ENCODE measurements at places on chromosomes 5 and 9.

GRCh38 chr5:167708449-167708848 lies 583.0 kb upstream of the WWC1 start:
- no peak for DNase-seq

GRCh38 chr9:106324053-106324585 lies 538.8 kb upstream of the ZNF462 start:
- no peak for DNase-seq

DNA sequence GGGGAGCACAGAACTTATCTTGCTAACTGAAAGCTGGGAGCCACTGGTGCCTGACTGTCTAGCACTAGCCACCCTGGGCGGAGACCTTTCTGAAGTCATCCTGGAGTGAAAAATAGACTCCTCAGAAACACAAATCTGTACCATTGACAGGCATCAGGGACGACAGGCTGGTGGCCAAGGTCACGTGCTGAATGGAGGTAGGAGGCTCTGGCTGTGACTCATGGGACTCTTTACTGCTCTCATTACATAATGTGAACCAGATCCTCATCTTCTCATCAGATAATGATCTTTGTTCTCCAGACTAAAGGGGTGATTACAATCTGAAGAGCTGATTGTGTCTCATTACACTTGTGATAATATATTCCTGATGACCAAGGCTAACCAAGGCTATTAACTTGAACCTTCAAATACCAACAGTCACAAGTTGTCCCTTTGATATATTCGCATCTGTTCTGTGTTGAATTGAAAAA lies 91.8 kb downstream of the SEMA5A start:
- no peak for DNase-seq

DNA sequence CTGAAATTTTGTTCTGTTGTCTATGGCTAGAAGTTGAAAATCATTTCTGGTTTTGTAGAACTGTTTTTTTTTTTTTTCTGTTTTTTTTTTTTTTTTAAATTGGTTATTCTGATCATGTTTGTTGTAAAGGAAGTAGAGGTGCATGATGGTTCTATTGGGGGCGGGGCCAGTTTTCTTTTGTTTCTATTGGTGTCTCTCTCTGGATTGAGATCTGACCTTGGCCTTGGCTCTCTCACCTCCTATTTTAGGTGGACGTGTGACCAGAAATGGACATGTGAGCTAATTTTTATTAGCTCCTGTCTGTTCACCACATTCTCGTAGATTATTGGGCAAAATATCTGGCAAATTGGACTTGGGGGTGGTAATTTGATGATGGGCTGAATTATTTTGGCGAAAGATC lies 3.2 kb downstream of the ZNF618 start:
- DNase-seq = no peak

DNA sequence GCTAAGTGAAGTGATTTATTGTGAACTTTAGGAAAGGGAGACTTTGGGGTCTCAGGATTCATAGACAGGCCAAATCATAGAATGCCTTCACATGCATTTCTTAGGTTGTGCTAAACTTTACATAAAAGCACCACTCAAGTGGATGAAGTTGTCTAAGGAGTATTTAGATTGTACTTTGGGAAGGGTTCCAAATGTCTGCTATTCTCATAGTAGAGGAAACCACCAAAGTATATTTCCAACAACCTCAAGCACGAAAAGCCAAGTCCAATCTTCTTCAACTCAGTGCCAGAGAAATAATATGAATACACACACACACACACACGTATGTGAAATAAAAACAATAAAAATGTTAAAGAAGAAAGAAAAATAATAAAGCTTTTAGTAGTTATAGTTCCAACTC lies 41.8 kb downstream of the ENC1 start:
- DNase-seq = no peak

DNA sequence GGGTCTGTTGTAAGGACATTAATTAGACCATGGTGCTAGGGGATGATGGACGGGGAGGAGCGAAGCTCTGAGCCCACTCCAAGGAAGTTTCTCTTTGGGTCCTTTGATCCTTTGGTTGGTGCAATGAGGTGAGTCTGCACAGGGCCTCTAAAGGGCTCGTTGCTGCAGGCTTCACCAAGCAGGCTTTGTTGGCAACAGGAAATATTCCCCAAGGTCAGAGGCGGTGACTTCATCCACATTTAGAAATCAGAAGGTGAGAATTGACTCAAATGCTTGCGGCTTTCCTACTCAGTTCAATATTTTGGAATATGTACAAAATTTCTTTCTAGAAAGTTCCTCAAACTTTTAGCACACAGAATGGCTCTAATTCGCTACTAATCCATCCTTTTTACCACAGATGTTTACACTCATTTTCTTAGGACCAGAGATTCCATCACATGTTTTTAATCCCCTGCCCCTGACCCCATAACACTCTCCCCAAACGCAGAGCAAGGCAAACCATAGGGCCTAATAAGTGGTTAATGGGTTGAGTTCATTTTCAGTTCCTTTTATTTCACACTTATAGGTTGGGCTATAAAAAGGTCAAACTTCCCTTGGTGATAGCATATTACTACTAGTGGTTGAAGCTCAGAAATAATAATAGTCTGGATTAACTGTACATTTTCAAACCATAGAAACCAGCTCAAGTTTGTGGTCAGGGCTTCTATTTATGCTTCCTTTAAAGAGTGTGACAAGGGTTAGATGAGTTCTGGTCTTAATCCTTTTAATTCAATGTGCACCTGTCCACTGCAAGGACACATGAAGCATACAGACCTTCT lies 37.3 kb upstream of the TMEM252 start:
- no peak for DNase-seq

GRCh38 chr5:104080646-104081175 lies 518.1 kb upstream of the NUDT12 start:
- DNase-seq = no peak

GRCh38 chr5:53008751-53009150 lies 19.6 kb downstream of the ITGA2 start:
- no peak for DNase-seq

GRCh38 chr5:5235685-5236084 lies 95.6 kb downstream of the ADAMTS16 start:
- no peak for DNase-seq

DNA sequence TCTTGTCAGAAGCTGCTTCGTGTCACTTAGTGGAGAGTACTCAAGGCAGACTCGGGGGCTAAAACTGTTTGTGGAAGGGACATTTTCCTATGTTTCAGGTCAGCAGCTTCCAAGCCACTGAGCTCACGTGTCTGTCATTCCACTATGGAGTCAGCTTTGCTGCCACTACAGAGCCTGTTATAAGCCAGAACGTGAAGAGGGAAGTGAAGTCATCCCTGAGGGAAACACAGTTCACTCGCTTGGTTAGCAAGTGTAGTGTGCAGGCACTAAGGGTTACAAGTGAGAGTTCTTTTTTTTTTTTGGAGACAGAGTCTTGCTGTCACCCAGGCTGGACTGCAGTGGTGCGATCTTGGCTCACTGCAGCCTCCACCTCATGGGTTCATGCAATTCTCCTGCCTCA lies 24.5 kb upstream of the LTC4S start:
- DNase-seq = no peak

DNA sequence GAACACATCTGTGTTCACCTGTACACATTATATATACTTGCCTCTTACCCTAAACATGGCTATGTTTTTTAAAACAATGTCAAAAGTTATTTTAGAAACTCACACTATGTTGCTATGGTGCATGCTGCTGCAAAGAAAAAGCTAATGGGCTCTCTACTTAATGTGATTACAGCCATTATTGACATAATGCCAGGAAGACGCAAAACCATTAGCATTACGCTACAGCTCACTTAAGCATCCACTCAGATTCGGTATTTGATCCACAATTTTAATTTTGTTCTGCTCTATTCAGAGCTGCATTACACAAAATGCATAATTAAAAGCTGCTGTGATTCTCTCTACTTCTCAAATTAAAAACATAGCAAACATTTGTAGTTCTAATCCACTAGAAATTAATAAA lies 395.2 kb downstream of the BNC2 start:
- DNase-seq = no peak

DNA sequence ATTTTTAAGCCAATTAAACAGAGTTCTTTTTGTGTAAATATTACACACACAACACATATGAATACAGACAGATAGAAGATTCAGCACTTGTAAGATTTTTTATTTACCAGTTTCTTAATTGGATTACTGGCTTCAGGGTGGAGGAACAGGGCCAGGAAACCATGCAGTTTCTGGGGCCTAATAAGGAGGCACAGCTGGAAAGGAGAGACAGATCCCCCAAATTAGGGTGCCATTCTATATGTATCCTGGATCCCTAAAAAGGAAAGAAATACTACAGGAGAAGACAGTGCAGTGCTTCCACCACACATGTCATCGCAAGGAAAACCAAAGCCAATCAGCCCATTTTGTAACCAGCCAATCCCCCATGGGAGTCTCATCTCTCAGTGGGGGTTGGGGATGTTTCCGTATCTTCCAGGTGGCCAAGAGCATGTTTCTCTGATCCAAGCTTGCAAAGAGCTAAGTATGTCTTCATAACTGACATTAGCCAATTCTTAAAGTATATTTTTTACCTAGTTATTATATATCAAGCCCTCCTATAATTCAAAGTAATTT lies 15.8 kb upstream of the ABO start:
- no peak for DNase-seq

GRCh38 chr9:77614645-77615044 lies 33.5 kb downstream of the GNA14 start:
- no peak for DNase-seq

DNA sequence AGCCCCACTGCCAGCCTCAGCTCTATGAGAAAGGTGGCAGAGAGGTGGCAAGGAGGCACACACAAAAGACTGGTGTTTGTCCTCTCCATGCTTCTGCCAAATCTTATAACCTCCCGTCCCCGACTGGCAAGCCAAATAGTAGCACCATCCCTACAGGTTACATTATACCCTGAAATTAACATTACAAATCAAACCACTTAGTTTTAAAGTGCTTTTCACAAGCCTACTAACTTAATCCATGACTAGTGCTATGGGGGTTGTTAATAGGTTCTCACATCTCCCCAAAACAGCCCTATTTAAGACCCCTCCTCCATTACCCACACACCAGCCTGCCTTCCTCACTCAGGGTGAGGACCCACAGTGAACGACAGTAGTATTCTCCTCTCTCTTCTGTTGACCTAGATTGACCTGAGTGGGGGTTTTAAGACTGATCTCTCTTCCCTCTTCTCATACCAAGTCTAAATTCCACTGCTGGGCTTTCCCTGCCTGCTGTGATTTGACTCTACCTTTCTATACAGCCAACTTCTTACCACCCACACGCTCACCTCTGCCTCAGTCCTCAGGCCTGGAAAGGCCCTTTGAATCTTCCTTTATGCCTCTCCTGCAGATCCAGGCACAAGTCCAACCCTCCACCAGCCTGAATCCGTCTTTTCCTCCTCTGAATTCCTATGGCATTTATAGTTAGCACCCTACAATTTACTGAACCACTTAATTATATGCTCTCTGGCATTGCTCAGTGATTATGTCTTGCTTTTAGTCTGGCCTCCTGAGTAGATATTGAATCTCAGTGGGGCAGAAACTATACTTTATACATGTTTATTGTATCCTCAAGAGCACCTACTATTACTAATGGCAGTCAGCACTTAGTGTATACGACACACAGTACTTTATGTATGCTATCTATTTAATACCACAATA lies 116.1 kb downstream of the TMEM174 start:
- DNase-seq = no peak

- no peak for DNase-seq
These were observed 18.3 kb downstream of the MARCHF3 start for GRCh38 chr5:127011961-127012644.

DNA sequence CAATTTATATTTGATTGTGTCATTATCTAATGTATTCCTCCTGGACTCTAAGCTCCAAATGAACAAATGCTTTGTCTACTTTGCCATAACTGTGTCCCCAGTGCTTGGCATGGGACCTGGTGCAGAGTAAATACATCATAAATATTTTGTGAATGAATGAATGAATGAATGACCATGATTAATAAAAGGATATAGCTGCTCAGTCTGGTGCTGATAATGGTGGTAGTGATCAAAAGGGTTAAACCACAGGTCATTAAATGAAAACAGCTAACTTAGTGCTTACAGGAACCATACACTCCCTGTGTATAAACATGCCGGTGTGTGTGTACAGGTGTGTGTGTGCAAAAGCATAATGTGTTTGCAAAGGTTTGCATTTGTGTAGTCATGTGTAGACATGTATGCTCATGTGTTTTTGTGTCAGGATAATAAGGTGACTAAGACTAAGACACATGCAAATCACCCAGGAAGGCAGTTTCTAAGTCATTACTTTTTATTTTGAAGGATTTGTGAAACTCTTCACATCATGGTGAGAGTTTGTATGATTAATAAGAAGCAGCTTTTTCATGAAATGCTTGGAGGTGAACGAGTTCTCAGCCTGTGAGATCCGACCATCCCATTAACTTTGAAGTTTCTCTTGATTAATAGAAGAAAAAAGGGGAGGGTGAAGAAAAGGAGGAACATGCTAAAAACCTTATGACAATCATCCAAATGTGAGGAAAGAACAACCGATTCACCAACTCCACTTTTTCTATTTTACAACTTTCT lies 24.6 kb downstream of the SPARC start:
- DNase-seq = no peak

DNA sequence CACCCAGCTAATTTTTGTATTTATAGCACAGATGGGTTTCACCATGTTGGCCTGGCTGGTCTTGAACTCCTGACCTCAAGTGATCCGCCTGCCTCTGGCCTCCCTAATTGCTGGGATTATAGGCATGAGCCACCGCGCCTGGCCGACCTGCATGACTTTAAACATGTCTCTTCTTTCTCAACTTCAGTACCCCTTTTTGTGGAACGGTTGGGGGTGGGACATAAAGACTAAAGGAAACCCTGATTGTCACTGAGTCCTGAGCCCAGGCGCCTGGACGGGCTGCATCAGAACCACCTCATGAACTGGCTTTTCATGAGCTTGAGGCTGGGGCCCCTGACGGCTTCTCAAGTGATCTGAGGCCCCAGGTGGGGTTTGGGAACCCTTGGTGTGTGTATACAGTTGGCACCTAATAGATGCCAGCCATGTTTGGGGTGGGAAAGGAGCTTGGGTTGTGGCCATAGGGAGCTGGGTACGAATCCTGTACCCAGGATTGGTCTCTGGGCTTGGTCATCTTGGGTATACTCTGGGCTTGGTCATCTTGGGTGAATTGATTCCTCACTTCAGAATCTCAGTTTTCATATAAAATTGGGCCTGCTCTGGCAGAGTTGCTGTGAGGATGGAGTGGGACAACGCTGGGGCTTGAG lies 2.2 kb downstream of the GRK6 start:
- DNase-seq = no peak

- no peak for DNase-seq
These were observed 12.8 kb upstream of the MGAT1 start for GRCh38 chr5:180815293-180815917.

DNA sequence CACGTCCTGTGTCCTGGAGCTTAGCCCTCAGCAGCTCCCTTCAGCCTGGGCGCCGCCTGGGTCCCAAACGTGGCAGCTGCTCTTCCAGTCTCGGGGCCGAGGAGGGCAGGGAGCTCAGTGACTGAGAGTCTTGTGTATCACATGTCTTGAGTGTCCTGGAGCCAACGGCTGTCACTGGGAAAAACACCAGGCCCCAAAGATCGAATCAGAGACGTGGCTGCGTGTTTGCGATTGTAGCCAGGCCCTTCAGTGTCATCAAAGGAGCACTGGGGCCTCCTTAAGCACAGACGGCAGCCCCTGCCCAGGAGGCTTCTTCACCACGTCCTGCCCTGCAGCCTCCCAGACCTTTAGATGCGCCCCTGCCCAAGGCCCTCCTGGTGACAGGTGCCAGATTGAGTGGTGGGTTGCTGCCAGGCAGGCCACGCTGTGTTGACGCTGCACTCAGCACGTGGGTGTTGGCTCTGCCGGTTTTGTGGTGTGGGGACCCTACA lies 5.7 kb upstream of the EXOC3 start:
- DNase-seq = no peak
